Activated gamma-delta T cell (primary cell): ENCODE measurements at places on chromosomes 3 and 15.

DNA sequence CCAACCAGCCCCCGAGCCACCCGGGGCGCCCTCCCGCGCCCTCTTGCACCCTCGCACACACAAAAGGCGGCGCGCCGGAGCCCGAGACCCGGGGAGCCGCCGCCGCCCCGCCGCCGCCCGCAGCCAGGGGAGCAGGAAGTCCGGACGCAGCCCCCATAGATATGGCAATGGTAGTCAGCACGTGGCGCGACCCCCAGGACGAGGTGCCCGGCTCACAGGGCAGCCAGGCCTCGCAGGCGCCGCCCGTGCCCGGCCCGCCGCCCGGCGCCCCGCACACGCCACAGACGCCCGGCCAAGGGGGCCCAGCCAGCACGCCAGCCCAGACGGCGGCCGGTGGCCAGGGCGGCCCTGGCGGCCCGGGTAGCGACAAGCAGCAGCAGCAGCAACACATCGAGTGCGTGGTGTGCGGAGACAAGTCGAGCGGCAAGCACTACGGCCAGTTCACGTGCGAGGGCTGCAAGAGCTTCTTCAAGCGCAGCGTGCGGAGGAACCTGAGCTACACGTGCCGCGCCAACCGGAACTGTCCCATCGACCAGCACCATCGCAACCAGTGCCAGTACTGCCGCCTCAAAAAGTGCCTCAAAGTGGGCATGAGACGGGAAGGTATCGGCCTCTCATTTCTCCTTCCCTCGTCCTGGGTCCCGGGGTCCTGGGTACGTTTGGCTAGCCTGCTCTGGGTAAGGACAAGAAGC is 1.6 kb downstream of the NR2F2 start:
- no peak for DNase-seq

DNA sequence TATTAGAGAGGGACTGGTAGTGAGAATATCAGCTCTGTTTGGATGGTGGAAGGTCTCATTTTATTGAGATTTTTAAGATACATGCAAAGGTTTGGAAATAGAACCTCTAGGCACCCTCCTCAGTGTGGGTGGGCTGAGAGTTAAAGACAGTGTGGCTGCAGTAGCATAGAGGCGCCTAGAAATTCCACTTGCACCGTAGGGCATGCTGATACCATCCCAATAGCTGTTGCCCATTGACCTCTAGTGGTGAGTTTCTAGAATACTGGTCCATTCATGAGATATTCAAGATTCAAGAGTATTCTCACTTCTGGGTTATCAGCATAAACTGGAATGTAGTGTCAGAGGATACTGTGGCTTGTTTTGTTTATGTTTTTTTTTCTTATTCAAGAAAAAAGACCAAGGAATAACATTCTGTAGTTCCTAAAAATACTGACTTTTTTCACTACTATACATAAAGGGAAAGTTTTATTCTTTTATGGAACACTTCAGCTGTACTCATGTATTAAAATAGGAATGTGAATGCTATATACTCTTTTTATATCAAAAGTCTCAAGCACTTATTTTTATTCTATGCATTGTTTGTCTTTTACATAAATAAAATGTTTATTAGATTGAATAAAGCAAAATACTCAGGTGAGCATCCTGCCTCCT is 87.2 kb downstream of the TGFBR2 start:
- DNase-seq = no peak

DNA sequence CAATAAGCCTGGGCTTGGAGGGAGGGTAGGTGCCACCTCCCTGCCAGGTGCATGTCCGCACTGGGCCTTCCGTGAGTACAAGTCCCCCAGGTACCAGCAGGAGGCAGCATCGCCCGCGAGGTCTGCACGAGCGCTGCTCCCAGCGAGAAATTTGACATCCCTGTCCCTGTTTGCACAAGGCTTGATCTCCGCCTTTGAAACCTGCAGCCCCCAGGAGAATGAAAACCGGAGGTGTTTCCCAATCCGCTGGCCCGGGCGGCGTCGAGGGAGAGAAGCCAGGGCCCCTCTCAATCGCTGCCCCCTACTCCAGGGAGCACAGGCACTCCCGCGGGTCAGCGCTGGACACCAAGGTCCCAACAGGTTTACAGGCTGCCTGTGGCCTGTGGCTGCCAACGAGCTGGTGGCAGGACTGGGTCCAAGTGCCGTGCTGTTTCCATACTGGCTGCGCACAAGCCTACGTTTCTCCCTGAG is 961 bp downstream of the HAPLN3 start:
- peak; percentile 30 for DNase-seq

DNA sequence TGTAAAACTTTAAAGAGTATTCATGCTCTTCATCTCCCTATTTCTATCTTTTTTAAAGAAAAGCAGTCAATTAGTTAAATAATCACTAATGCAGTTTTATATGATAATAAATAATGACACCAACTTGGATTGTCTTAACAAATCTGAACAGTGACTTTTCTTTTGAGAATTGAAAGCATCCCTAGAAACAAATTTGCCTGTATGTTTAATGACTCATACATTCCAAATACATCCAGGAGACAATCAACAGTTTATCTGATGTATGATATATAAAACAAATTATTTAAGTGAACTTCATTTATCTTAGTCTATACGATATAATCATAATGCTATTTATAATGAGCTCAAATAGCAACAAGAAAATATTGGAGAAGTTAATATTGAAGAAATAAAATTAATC is 78.0 kb downstream of the ALCAM start:
- no peak for DNase-seq

DNA sequence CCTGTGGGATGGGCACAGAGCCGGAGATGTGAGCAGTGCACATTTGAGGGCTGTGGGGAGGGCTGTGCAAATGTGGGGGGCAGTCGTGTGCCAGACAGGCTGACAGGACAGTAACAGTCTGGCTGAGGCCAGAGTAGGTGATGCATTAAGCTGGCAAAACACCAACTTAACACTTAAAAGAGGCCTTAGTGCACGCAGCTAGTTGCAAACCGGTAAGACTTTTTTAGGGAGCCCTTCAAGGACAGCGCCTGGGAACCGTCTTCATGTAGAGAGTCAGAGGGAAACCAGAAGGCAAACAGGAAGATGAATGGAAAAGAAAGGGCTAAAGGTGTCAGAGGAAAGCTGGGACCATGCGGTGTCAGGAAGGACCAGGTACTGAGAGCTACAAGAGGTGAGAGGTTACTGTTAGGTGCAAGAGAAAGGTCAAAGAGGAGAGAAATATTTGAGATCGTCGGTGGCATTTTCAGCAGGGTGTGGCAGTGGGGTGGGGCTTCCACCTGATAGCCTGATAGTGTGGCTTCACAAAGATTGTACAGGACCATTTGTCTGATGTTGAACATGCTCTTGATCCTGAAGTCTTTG is 30.0 kb upstream of the CHD2 start:
- DNase-seq = no peak

DNA sequence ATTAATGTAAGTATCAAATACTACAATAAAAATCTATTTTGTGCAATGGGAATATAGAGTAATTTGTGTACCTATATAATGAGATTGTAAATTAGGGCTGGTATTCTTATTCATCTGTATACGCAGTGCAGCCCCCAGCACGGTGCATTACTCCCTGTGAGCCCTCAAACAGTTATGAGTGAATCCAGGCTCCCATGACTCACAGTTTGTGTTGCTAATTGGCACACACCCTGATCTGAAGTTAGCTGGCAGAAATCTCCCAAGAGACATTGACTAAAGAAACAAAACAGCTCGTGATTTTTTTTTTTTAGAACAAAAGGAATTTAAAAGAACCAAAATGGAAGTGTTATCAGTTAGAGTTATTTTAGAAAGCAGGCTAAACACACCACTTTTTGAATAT is 15.7 kb downstream of the GK5 start:
- DNase-seq = no peak

DNA sequence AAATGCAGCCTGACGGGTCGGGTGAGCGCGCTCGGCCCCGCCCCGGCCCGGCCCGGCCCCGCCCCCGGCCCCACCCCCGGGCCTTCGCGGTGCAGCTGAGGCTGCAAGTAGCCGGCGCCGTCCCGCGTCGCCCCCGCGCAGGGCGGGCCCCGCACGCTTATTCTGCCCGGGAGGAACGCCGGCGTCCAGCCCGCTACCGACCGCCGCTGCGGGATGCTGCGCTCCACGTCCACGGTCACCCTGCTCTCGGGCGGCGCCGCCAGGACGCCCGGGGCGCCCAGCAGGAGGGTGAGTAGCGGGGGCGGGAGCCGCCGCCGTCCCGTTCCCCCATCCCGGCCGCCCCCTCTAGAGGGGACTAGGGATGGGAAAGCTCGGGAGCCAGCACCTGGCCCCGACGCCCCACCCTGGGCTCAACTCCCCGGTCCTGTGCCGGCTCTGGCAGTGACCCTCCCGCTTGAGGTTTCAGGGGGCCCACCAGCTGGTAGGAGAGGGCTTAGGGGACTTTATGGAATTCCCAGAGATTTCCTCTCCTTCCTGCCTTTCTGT is at the start of gene MYZAP:
Gene MYZAP, plus strand, starts transcription at position 83 of the 546 bp plus-strand sequence. Its CDS starts 131 bp downstream, at position 214.
- DNase-seq = no peak
